ENCODE measurements at places on chromosomes 7 and 10. TPM values are rescaled to one million over a fixed set of nuclear protein-coding genes. Genes with fewer than 3 reads are reported as not detected.

TECTB gene
- polyA plus RNA-seq, result not detected

TMEM236 gene
- polyA plus RNA-seq, result 0.13 TPM

SEMA3E gene
- polyA plus RNA-seq, result not detected

NPFFR1 gene
- polyA plus RNA-seq, result not detected

PRF1 gene
- polyA plus RNA-seq, result 0.61 TPM

EVX1 gene
- polyA plus RNA-seq, result not detected

GCK gene
- 4.7 TPM for polyA plus RNA-seq

DNA sequence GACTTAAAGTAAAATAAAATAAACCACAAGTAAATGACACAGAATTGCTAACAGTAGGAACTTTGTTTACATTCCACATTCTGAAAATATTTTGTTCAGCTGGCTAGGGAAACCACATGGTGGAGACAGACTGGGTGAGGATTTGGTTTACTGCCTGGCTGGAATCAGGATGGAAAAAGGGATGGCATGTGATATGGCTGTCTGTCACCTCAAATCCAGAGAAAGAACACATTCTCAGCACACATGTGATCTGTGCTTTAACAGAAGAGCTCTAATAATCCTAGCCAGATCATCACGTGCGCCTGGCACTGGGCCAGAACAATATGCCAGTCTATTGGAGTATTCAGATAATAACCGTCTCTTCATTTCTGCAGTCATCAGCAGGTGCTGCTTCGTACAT is 90.9 kb upstream of the PIP4K2A start:
- DNase-seq, result no peak

DNA sequence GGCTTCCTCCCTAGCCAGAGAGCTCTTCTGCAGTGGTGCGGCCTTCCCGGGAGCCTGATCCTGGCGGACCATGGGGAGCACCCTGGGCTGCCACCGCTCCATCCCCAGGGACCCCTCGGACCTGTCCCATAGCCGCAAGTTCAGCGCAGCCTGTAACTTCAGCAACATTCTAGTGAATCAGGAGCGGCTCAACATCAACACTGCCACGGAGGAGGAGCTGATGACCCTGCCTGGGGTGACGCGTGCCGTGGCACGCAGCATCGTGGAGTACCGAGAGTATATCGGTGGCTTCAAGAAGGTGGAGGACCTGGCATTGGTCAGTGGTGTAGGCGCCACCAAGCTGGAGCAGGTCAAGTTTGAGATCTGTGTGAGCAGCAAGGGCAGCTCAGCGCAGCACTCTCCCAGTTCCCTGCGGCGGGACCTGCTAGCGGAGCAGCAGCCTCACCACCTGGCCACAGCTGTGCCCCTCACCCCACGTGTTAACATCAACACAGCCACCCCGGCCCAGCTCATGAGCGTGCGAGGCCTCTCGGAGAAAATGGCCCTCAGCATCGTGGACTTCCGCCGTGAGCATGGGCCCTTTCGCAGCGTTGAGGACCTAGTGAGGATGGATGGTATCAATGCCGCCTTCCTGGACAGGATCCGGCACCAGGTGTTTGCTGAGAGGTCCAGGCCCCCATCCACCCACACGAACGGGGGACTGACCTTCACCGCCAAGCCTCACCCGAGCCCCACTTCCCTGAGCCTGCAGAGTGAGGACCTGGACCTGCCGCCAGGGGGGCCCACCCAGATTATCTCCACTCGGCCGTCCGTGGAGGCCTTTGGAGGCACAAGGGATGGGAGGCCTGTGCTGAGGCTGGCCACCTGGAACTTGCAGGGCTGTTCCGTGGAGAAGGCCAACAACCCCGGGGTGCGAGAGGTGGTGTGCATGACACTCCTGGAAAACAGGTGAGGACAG is 1.5 kb downstream of the EEPD1 start:
- DNase-seq, result no peak

DNA sequence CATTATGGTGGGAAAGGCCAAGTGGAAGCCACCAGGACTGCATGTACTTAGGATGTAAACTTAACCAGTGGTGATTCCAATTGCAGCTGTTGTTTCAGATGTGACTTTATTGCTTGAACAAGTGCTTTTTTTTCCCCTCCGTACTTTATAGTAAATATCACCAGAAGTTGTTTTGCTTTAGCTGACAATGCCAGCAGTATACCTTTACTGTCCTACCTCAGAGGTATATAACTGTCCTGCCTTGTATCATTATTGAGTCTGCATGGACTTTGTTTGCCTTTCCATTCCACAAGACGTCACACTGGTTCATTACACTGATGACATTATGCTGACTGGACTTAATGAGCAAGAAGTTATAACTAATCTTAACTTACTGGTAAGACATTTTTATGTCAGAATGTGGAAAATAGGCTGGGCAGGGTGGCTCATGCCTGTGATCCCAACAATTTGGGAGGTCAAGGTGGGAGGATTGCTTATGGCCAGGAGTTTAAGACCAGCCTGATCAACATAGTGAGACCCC is 77.1 kb upstream of the RAB18 start:
- no peak for DNase-seq

DNA sequence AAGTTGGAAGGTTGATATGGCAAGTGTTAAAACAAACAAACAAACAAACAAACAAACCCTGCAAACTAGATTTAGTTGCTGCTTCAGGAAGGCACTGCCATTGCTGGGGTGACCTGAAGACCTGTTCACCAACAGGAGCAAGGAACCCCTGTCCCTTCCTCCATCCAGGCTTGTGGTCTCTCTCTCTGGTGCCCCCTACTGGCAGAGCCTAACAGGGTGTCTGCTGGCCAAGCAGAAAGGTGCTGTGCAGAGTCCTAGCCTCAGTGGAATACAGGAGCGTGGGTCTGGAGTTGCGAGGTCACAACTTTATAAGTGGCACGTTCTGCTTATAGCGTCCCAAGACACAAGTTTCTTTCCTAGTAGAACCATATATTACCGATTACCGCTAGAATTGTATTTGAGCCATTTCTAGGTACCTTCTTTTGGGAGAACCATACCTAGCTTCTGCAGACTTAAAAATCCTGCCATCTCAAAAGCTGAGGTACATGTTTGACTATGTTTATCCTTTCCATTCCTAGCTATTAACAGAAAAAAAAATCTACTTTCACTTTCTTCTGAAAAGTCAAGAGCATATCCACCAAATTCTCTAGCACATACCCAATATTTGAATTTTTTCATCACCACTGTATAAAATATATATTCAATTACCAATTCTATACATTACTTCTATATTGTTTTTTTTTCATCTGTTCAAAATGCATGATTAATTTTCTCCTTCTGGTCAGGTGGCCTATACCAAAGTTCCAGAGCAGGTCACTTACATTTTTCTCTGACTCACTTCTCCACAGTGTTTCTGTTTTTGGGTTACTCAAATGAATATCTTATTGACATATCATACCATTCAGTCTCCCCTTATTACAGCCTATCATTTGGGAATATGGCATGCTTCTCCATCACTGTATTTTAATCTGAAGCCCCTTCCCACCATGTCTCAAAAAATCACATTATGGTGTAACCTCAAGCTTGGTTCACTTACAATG is 29.1 kb upstream of the CALD1 start:
- peak; percentile 49 for DNase-seq

GRCh38 chr10:120612756-120613155 is 155.7 kb downstream of the PLPP4 start:
- DNase-seq, result no peak

DNA sequence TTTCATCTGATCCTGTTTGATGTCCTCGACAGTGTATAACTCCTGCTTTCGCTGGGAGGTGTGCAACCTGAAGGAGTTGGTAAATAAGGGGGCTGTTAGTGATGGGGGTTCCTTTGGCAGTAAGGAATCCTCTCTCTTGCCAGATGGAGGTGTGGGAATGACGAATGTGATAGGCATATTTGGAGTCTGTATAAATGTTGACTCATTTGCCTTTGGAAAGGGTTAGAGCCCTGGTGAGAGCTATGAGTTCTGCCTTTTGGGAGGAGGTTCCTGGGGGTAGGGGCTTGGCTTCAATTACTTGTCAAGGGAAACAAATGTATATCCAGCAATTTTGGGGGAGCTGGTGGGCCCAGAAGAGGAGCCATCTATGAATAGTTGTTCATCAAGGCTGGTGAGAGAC is 11.4 kb upstream of the CHST3 start:
- no peak for DNase-seq

GRCh38 chr7:157851501-157852067 is 514.8 kb downstream of the DNAJB6 start:
- DNase-seq, result peak; percentile 35

DNA sequence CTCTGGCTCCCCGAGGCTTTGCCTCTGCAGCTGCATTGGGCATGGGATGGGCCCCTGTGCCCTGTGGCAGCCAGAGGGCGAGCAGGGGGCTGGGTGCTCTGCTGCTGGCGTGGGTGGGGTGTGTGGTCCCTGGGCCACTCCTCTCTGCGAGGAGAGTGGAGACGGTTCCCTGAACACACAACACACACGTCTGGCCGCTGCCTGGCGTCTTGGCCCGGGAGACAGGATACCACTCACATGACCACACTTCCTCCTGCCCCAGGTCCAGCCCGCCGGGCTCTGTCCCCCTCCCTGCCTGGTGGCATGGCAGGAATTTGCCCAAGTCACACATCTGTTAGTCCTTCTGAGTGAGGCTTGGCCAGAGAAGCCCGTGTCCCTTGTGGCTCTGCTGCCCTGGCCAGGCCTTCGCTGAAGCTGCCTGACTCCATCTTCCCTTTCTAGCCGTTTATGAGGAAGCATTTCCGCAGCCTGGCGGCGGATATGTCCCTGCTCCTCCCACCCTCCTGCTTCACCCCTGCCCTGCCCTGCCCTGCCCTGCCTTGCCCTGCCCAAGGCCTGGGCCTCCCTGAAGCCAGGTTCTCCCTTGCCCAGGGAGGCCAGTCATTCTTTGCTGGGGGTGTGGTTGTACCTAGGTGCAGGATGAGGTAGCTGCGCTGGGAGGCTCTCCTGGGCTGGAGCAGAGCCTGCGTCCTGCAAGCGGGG is 3.0 kb downstream of the BRI3 start:
- peak; percentile 78 for DNase-seq

DNA sequence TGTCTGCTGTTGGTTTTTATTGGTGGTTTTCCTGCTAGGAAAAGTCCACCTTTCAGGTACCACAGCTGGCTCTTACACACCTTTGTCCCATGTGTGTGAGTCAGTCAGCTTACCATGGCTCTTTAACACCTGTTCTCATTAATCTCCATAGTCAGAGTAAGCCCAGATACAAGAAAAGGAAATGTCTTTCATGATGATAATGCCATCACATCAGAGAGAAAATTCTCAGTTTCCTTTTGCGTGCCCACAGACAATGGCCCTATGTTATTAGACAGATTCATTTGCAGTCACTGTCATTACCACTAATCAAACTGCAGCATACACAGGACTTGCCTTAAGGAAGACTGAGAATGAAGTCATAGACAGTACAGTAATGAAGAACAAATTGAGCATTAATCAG is 1583.6 kb upstream of the LRRTM3 start:
- no peak for DNase-seq

DNA sequence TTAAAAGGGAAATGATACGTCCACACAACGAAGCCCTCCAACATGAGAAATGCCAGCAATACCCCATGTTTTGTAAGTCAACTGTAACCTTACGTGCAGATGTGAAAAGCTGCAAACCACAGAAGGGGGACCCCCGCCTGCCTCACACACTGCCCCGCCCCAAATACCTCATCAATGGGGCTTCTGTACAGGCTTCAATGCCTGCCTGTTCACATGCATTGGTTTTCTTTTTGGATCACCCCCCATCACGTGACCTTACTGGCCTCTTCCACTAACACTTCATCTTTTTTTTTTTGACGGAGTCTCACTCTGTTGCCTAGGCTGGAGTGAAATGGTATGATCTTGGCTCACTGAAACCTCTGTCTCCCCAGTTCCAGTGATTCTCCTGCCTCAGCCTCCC is 224.0 kb downstream of the TNS3 start:
- DNase-seq, result no peak

DNA sequence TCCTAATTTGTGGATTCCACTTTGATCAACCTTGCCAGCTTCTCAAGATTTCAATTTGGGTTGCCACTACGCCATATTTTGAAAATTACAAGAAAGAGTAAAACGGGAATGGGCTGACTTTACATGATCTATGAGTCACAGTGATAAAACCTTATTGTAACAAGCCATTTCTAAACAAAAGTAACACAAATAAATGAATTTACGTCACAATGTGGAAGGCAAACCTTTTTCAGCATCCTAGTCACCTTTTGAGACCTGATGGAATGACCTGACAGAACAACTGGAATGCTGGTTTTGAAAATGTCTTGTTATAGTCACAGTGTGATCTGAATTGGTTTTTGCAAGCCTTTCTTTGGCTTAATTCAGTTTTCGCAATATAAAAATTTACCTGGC is 85.9 kb downstream of the CDK6 start:
- DNase-seq, result no peak

- DNase-seq, result no peak
Observed at GRCh38 chr10:94052281-94052680, 58.5 kb downstream of the PLCE1 start.

DNA sequence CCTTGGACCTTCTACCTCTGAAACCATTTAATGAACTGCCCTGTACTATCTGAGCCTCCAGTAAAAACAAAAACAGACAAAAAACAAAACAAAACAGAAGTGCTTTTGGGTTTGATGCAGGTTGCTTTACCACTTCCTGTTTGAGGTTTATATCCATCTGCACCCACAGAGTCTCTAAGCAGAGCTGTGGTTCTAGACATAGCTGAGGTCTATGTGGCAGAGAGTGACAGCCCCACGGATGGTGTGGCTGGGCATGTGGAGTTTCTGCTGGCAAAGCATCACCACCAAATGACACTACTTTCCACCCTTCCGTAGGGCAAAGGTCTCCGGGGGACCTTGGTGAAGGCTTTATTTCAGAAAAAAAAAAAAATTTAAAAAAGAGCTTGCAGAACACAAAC is 754.2 kb downstream of the GRID1 start:
- DNase-seq, result no peak

DNA sequence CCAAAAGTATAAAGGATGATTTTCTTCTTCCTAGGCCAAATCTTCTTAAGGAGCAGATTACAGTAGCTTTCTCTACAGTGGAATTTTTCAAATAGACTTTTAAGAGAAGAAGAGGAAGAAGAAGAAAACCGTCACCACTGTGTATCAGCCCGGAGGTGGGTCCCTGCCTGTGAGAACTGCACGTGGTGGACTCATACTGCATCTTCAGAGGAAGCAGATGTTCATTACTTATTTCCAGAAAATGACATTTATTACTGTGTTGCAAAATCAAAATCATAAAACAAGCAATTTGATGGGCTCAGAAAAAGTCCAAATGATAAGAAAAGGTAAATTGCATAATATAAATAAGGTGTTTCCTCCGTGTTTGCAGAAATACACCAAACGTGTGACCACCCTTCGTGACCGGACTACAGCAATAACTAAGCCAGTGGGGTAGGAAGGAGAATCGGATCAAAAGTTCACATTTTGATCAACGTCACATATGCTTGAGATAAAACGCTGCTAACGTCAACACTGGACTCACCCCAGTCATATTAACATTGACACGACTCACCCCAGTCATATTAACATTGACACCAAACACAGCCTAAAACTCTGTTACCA is 179.2 kb downstream of the PTPRN2 start:
- no peak for DNase-seq

DNA sequence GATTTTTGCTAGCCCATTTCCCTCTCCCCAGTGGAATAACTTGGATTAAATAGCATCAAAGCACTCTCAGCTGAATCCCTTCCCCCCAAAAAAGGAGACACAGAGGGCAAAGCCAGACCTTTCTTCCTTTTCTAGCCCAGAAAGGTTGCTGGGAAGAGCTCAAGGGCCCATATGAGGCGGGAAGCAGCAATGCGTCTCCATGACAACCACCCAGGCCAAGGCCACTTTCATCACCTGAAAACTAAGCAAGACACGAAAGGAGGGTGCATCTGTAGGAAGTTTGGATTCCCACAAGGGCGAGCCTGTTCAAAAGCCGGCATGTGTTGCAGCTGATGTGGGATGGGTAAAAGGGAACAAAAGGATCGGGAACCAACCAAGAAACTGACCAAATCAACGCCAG is 229.1 kb downstream of the PLXNA4 start:
- DNase-seq, result no peak
